Kidney epithelial cell (primary cell): ENCODE measurements at places on chromosomes 2 and 18.

DNA sequence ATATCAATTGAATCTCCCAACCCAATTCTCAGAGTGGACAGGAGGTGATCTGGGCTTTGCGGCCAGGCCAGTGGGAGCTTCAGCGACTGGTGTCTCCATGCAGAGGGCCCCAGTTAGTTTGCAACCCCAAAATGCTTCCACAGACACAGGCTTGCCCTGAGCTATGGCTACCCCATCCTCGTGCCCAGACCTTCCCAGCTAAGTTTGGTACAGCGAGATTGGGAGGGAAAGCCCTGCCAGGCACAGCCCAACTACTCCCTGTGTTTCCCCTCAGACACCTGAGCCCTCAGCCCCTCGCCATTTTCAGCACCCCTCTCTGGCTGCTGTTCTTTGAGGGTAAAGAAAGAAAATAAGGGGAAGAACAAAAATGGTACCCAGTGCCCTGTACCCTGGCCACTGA, 142.9 kb downstream of the TNS1 start:
- DNase-seq = no peak

GRCh38 chr2:189013031-189013430, 38.9 kb downstream of the COL3A1 start:
- DNase-seq = no peak

GRCh38 chr2:216320852-216321251, 51.4 kb downstream of the MARCHF4 start:
- DNase-seq = no peak

GRCh38 chr2:159873258-159873657, 75.2 kb upstream of the CD302 start:
- DNase-seq = no peak

DNA sequence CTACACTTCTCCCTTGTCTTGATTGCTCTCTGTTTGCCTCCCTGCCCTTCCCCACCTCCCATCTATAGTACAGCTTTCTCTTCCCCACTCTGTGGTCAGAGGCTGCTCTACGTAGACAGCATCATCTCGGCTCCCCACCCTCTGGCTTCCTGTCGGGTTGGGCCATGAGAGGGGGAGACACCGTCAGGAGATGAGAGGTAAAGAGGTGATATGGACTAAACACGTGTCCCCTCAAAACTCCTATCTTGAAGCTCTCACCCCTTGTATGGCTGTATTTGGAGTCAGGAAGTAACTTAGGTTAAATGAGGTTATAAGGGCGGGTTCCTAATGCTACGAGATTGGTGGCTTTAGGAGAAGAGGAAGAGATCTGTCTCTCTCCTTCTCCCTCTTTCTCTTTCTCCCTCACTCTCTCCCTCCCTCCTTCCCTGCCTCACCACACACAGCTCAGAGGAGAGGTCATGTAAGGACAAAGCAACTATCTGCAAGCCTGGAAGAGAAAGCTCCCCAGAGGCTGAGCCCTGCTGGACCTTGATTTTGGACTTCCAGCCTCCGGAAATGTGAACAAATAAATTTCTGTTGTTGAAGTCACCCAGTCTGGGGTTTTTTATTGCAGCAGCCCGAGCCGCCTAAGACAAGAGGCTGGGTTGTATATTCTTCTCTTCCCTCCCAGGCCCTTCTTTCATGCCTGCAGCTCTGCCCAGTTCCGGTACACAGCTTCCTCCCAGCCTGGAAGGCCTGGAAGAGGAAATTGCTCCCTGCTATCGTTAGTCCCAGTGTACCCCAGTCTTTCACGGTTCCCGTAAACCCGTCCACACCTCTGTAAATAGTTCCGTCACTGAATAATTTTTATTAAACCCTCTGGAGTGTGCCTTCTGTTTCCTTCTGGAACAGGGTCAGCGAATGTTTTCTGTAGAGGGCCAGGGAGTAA, 138.0 kb downstream of the AKAIN1 start:
- DNase-seq = no peak

DNA sequence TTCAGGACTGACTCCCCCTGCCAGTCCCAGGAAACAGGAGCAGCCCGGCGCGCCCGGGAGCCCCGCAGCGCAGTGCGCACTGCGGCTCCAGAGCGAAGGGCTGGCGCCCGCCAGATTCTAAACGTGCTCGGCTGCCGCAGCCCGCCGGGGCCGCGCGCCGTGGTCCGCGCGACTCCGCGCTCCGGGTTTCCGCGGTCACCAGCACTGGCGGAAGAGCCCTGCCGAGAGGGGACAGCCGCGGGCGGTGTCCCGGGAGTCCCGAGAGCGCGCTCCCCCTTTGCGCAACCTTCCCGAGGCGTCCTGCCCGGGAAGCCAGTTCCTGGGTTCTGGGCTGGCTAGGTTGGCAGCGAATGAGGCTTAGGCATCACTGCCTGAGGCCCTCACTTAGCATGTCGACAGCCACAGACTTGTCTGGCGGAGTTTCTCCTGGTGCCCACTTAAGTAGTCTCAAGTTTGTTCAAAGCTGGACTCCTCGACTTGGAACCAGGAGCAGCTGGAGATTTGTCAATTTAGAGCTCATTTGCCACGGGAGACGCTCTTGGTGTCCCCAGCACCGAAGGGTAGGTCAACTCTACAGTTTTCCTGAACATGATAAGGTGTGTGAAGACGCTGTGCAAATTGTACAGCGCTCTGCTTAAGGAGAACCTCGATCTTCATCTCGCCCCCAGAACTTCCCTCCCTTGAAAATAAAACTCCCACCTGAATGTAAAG, 1.5 kb upstream of the VSNL1 start:
- DNase-seq = no peak

GRCh38 chr18:31039426-31039825, 3.1 kb downstream of the DSC3 start:
- no peak for DNase-seq

- DNase-seq = no peak
Measured at GRCh38 chr2:15638720-15639119, 47.1 kb downstream of the DDX1 start.
